ENCODE measurements at places on chromosomes 12 and 14. TPM values are rescaled to one million over a fixed set of nuclear protein-coding genes. Genes with fewer than 3 reads are reported as not detected.

GRCh38 chr12:77577791-77578190, 252.9 kb upstream of the NAV3 start:
- no peak for DNase-seq
- no peak overlapping the region for H3K4me3 ChIP-seq
- no peaks in the 10 kb centered on the region for H3K36me3 ChIP-seq
- H3K27ac ChIP-seq = no peak overlapping the region
- no peaks in the 10 kb centered on the region for H3K4me1 ChIP-seq
- no peaks in the 10 kb centered on the region for H3K27me3 ChIP-seq

DNA sequence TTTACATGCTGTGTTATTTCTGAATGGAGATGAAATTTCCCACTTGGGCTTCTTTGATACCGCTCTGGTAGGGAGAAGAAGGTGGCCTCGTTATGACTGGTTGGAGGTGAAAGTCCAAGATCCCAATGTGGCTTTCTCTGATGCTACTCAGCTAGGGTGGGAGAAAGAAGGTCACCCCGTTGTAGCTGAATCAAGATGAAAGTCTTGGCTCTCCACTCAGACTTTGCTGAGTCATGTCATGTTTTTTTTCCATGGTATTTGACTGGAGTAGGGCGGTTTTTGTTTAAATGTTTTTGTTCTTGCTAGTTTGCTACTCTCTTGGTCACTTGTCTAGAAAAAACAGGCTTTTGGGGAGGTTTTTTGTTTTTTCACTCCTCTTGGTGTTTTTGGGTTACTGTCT, 2.4 kb upstream of the PDE6H start:
- H3K27ac ChIP-seq = no peak overlapping the region
- H3K36me3 ChIP-seq = no peaks in the 10 kb centered on the region
- no peaks in the 10 kb centered on the region for H3K27me3 ChIP-seq
- no peak overlapping the region for H3K4me3 ChIP-seq

- DNase-seq = no peak
- H3K27ac ChIP-seq = no peak overlapping the region
- no peaks in the 10 kb centered on the region for H3K4me1 ChIP-seq
- no peaks in the 10 kb centered on the region for H3K27me3 ChIP-seq
Observed at GRCh38 chr12:102031852-102032251, 29.9 kb downstream of the WASHC3 start.

DNA sequence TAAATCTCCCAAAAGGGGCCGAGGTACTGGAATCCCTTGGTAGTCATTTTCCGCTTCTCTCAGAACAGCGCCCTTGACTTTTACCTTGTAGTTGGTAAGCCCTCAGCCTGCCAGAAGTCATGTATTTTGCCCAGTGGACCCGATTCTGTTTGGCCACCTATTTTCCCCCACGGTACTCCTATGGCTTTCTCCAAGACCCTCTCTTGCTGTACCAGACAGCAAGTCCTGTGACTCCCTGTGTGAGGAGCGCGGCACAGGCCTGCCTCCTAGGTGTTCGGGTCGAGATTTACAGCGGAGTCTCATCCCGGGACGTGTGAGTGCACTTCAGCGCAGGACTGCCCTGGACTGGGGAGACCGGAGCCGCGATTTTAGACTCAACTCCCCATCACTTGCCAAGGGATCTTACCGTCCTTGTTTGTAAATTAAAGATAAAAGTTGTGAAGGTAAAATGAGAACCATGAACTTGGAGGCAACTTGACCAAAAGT, 1.1 kb upstream of the MBD6 start:
- H3K36me3 ChIP-seq = no peaks in the 10 kb centered on the region
- peak; percentile 61 for DNase-seq
- H3K4me1 ChIP-seq = peaks cover 1% of the 10 kb centered on the region
- H3K27me3 ChIP-seq = no peaks in the 10 kb centered on the region
- H3K4me3 ChIP-seq = no peak overlapping the region

DNA sequence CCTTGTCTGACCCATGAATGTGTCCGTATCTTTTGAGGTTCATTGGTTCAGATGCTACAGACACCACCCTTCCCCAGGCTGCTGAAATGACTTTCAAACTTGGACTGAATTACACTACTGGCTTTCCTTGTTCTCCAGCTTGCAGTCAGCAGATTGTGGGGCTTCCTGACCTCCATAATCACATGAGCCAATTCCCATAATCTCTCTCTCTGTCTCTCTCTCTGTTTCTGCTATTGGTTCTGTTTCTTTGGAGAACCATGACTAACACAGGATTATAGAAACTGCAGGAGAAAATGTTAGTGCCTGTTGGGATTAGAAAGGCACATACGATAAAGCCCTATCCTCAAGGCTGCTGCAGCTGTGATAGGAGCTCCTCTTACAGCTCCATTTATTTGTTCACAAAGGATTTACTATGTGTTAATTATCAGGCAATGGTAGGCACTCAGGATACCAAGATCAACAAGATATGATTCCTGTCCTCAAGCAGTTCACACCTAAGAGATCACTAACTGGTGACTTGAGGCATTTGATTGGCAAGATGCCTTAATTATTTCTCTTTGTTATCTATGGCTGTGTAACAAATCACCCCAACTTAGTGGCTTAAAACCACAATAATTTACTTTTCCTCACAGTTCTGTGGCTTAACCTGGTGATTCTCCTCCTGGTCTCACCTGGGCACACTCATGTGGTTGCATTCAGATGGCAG, 10.2 kb upstream of the NYNRIN start:
- no peaks in the 10 kb centered on the region for H3K4me1 ChIP-seq
- H3K4me3 ChIP-seq = no peak overlapping the region
- no peaks in the 10 kb centered on the region for H3K27me3 ChIP-seq
- no peak overlapping the region for H3K27ac ChIP-seq
- no peak for DNase-seq
- H3K36me3 ChIP-seq = no peaks in the 10 kb centered on the region

FOXG1 gene
- total RNA-seq = not detected

ERP27 gene
- 1.3 TPM for total RNA-seq
